ENCODE measurements at places on chromosomes 12 and 14.

- no peak for DNase-seq
Observed at GRCh38 chr14:31781578-31781977, 220.4 kb downstream of the NUBPL start.

DNA sequence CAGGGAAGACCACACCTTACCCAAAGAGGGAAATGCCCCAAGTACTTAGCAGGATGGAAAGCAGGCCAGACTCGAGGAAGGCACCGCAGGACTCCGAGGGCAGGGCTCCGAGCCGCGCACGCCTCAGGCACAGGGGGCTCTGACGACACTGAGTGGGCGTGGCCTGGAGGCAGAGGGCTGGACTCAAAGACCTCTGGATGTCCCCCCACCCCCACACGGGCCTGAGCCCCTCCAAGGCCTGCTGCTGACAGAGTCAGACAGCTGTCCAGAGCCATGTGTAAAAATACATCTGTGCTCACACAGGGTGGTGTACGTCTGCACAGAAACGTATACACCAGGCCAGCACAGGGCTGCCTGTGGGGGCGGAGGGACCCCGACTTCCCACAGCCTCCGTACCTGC is 1.4 kb downstream of the AKT1 start:
- DNase-seq: peak; percentile 82

- peak; percentile 62 for DNase-seq
Observed at GRCh38 chr14:23640524-23641141, 4.5 kb downstream of the DHRS2 start.

GRCh38 chr12:30643366-30643765 is 52.3 kb downstream of the IPO8 start:
- DNase-seq: no peak

GRCh38 chr12:88546853-88547252 is 33.4 kb downstream of the KITLG start:
- no peak for DNase-seq

DNA sequence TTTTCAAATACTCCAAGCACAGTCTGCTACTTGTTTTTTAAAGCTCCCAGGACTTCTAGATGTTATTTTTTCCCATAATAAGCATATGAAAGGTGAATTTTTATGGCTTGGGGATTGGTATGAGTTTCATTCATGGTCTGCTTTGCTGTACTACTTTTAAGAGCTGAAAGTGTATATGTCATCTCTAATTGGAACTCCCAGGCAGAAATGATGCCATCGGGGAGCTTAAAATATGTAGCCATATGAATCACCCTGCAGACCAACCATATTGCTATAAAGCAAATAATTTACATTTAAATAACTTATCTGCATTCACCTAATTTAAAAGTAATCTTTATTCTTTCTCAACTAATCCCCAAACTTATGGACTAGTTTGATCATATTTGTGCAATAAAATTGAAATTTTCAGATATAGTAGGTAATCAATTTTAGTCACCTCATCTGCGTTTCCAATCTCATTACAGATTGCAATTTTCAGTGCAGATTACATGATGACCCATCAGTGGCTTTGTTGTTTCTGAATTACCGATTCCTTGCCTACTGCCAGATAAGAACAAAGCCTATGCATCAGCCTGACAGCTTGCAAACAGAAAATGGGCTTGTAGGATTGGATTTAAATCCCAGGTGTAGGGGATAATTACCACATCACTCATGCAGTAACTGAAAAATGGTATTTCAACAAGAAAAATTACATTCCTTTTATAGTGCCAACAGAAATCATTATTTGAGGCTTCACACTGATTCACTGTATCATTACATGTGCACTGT is 689.4 kb downstream of the NOVA1 start:
- no peak for DNase-seq

- no peak for DNase-seq
Observed at GRCh38 chr14:80425686-80426085, 214.4 kb upstream of the DIO2 start.

DNA sequence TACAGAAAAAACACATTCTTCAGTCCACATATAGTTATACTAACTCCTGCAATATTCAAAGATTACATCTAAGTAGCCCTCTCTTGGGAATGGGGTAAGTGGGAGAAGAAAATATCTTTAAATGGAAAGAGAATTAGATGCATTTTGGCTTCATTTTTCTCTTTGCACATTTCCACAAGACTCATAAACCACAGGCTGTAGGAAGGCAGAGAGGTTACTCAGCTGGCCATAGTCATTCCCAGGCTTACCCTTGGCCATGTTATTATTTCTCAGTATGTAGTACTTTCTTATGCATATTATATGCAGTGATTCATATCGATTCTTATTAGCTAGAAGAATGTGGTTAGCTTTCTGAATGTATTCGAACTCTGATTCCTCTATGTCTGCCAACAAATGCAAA is 92.2 kb downstream of the PTPRR start:
- no peak for DNase-seq

Data from islet precursor cell (in vitro differentiated cells).